ENCODE measurements at places on chromosomes 1 and 21.

GRCh38 chr1:209673631-209674417, 1.4 kb upstream of the G0S2 start:
- DNase-seq, result no peak

- no peak for DNase-seq
These were observed 188.3 kb upstream of the DPT start for GRCh38 chr1:168917309-168917708.

- no peak for DNase-seq
These were observed 41.9 kb downstream of the JUN start for GRCh38 chr1:58741678-58742553.

GRCh38 chr21:39776589-39776988, 31.6 kb downstream of the IGSF5 start:
- no peak for DNase-seq

DNA sequence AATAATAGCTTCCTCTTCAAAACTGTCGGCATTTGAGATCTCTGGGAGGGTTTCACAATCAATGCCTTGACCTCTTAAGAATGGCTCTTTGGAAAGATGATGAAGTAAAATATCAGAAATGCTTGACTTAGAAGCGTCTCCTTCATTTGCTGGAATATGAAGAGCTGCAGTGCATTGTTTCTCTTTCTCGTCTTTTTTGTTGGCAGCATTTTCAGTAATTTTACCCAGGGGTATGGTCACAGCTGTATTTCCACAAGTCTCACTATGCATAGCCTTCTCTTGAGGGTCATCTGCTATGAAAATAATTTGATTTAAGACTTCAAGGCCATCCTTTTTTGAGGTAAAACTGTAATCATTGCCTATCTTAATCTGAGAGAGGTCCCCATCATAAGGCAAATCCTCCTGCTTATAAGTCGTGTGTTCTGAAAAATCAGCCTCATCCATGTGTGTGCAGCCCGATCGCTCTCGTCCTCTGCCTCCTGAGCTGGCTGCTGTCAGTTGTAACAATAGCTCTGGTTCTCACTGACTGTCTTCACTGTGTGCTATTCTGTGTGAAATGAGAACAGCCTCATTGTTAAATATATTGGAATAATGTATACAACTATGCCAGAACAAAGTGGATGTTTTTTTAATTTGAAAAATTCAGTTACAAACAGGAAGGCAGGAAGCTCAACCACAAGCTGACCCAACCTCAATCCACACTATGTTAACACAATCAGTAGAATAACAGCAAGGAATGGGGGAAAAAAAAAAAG, 4.5 kb downstream of the AKNAD1 start:
- no peak for DNase-seq

- DNase-seq, result no peak
These were observed 166.1 kb downstream of the PLA2G4A start for GRCh38 chr1:186994897-186995296.

DNA sequence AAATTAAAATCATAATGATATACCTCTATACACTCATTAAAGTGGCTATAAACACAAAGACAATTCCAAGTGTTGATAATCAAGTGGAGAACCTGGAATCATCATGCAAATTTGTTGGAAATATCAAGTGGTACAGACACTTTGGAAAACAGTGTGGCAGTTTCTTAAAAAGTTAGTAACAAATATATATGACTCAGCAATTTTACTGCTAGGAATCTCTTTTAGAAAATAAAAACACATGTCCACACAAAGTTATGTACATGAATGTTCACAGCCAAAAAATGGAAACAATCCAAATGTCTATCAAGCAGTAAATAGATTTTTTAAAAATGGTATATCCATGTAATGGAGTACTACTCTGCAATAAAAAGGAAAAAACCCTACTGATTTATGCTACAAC, 375.6 kb downstream of the HLX start:
- no peak for DNase-seq

DNA sequence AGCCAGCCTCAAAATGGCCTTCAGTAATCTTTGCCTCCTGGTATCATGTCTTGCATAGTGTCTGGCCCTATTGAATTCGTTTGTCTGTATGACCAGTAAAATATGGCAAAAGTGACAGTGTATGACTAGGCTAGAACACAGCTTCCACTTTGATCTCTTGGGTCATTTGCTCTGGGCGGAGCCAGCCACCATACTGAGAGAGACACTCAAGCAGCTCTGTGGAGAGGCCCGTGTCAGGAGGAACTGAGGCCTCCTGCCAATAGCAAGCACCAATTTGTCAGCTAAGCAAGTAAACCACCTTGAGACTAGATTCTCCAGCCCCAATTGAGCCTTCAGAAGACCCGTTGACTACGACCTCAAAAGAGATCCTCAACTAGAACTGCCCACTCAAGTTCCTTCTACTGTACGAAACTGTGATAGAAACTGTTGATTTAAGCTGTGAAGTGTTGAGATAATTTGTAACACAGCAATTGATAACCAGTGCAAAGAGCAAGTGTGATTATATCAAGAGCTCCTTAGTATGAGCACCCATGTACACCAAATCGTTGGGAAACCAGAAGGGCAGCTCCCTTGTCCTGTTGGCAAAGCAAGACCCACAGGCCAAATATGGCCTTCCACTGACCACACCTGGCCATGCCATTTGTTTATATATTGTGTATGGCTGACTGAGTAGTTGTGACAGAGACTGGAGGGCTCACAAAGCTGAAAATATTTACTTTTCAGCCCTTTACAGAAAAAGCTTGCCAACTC, 52.7 kb upstream of the SERBP1 start:
- DNase-seq, result no peak

DNA sequence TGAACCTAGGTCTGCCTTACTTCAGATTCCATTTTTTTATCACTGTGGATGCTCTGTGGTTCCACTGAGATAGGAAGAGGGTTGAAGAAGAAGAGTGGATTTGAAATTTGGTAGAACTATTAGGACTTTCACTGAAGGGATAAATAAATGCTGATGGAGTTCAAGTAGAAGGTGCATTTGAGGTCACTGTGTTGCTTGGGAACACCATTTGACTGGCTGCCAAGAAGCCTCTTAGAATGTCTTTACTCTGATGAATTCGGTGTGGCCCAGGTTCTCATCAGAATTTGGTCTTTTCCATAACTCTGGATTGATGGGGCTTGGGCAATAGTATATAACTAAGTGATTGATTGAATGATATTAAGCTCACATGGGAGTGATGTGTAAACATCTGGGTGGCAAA, 11.9 kb downstream of the XPR1 start:
- DNase-seq, result no peak

- DNase-seq, result no peak
These were observed 22.8 kb downstream of the ERG start for GRCh38 chr21:38475519-38475918.

- DNase-seq, result no peak
These were observed 258.3 kb upstream of the ADAMTS5 start for GRCh38 chr21:27225151-27225550.

- no peak for DNase-seq
These were observed 29.5 kb upstream of the CLCA4 start for GRCh38 chr1:86517336-86517735.

- DNase-seq, result no peak
These were observed 20.4 kb downstream of the H3-3A start for GRCh38 chr1:226082959-226083301.

DNA sequence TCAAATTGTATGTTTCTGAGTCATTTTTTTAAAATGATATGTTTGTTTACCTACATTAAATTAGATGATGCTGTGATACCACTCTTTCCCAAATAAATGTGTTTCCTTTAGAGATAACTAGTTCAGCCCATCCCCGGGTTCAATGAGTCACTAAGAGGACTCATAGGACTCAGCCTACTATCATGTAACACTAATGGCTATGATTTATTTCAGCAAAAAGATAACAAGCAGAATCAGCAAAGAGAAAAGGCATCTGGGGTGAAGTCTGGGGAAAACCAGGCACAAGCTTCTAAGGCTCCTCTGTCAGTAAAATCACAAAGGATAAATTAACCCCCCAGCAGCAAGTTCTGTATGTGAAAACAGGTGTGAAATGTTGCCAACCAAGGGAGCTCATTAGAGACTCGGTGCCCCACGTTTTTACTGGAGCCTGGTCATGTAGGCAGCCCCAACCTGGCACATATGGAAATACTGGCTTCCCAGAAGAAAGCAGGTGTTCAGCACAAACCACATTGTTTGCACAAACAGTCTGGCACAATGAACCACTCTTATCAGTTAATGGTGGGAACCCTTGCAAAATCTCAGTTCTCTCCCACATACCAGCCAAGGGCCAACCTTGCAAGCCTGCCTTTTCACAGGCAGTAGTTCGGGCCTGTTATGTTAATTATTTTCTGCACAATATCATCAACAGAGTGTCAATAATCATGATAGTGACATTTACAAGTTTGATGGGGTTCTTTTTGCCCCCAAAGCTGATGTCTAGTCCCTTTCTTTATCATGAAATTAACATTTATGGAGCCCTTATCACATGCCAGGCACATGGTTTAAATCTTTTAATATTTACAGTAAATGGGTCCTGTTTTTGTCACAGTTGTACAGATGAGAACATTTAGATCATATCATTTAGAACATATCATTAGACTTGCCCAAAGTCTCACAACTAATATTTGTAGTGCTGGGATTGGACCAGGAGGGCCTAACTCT, 23.1 kb upstream of the CNN3 start:
- no peak for DNase-seq

GRCh38 chr1:8465692-8466091, 147.8 kb downstream of the SLC45A1 start:
- DNase-seq, result no peak

DNA sequence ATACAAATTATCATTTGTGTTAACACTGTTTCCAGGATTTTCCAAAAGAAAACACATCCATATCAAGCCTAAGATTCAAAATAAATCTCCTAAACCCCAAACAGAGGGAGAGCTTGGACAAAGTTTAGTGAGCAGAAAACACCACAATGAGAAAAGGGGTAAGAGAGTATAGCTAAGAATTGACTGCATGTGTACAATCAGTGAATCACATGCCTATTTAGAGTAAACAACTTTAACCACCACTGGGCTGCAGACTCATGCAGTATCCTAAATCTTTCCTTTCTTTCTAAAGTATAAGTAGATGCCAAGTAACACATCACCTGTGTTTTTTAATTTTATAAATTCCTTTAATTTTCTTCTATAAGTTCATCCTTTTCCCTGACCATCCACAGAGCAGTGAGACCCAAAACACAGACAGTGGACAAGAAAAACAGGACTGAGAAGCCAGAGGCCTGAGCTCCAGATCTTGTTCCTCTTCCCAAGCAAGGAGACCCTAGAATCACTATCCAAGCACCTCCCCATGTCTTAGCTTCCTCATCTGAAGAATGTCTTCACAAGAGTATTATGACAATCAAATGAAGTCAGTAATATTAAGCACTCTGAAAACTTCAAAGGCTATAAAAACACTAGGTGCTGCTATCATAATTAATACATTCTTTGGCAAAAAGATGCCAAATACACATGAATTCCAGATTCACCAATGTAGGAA, 93.1 kb downstream of the VAV3 start:
- DNase-seq, result no peak

GRCh38 chr1:80918380-80918779, 882.4 kb upstream of the ADGRL2 start:
- no peak for DNase-seq

- peak; percentile 19 for DNase-seq
These were observed 25.9 kb downstream of the C2CD2 start for GRCh38 chr21:41927727-41928409.

- no peak for DNase-seq
These were observed 150.7 kb downstream of the BACH1 start for GRCh38 chr21:29449306-29449950.

GRCh38 chr1:221234791-221235190, 355.5 kb downstream of the HLX start:
- no peak for DNase-seq

DNA sequence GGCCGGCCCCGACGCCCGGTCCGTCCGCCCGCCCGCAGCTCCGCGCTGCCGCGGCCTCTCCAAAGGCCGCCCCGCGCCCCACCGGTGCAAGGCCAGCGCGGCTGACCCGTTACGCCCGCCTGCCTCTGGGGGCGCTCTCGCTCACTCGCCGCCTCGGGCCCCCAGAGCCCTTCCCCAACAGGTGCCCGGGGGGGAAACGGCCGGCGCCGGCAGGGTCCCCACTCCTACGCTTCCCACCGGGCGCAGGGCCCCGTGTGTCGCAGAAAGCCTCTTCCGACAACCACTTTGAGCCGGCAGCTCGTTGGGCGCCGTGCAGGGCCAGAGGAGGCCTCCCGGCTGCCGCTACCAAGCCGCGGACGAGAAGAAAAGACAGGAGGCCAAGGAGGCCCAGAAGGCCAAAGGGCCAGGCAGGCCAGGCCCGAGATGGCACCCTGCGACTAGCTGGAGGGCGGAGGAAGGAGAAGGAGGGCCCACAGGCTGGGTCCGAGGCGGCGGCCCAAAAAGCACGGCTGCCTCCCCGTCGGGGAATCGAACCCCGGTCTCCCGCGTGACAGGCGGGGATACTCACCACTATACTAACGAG, 64.9 kb upstream of the FCGR2A start:
- DNase-seq, result peak; percentile 78

DNA sequence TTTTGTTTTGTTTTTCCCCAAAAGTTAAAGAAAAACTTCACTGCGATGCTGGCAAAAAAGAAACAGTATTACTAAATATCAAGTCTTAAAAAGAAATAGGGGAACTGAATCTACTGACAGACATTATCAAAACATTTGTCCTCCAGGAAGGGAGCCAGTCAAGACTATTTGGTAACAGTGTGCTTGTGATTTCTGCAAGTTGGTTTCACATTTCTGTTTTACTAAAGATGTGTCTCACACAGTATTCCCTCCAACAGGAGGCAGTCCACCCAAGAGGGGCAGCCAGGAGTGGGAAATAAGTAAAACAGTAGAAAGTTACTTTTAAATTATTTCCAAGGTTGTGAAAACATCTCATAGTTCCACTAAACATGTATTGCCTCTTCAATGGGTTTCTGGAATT, 74.4 kb upstream of the SDC3 start:
- no peak for DNase-seq

DNA sequence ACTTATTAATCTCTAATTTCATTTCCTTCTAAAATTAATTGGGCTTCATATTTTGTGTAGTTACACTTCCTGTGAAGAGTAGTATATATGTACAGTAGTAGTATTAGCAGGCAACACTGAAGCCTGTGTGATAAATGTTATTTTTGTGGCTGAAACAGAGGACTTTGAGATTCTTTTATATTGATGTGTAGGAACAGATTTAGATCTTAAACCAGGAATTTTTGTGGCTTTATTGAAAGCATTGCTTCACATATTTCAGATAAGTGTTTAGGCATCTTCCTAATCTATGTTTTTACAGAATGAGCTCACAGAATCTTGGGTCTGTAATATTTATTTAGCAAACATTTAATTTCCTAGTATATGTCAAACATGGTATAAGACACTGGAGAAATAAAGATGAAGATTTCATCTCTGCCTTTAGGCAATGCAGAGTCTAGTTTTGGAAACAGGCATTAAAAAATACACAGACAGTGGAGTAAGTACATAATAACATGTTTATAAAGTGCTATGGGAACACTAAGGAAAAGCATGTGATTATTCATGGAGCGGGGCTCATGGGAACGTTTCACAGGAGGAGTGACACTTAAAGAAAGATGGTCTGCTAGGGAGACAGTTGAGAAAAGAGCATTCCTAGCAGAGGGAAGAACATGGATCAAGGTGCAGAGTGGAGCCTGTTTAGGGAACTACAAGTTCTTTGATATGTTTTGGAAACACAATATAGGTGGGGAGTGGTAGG, 52.7 kb downstream of the MIGA1 start:
- no peak for DNase-seq

- no peak for DNase-seq
These were observed 59.5 kb upstream of the ADARB1 start for GRCh38 chr21:45014747-45015468.

All from stimulated activated CD4-positive, alpha-beta T cell treated with anti-CD3 and anti-CD28 coated beads, Interleukin-2, amount 100 ng/mL, for 24 hours (primary cell).